Caco-2 (cell line): ENCODE measurements at places on chromosomes 6 and 20.

DNA sequence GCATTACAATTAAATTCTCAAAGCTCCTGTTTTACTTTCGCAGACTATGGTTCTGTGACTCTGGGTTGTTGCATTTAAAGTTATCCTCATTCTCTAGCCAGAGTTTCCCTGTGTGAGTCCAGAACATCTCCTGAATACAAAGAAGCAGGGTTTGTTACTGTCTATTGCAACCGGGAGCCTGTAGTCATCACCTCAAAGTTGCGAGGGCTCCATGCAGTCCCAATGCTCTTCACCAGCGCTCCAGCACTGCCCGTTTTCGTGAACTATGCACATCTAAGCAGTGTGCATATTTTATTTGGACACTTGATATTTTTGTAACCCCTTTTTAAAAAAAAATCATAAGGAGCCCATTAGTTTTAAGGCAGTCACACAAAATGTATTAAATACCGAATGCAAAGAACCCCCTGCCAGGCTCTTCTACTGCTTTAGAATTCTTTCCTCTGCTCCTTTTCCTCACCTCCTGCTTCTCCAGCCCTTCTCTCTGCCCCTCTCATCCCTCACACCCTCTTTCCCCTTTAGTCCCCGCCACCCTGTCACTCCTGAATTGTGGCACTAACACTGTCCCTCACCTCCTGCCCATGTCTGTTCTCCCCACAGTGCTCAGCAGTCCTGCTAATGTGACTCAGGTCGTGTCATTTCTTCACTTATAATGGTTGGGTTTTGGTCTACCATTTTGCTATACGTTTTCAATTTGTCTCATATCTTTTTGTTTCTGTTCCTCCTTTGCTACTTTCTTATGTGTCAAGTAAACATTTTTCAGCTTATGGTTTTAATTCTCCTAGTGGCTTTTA, 1.1 kb upstream of the HLA-C start:
- no peak for DNase-seq
- H3K4me3 ChIP-seq = no peak overlapping the region
- H3K27me3 ChIP-seq = no peaks in the 10 kb centered on the region
- H3K27ac ChIP-seq = peak overlapping the region; percentile 81
- H3K4me1 ChIP-seq = no peaks in the 10 kb centered on the region

DNA sequence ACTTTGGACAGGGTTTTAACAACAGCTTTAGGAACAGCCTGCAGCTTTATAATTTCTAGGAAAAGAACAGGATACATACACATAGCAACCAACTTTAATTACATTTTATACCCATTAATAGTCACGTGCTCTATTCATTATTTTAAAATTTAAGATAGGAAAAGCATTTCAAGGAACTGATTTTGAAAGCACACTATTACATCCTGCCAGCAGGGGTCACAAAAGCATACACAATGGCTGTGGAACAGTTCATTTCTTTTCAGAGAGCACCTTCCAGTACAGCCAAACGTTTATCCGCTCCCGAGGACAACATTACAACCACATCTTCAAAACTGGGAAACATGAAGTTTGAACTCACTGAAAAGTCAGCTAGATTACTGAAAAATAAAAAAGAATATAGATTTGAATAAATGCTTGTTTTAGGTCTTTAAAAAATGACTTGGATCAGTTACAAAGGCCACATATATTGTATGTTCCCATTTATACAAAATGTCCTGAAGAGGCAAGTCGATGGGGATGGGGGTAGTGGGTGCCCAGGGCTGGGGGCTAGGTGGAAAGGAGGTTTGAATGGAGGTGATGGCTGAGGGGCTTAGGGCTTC, 104.6 kb upstream of the EXOC2 start:
- H3K27ac ChIP-seq = no peak overlapping the region
- H3K4me1 ChIP-seq = no peaks in the 10 kb centered on the region
- no peaks in the 10 kb centered on the region for H3K36me3 ChIP-seq
- H3K27me3 ChIP-seq = no peaks in the 10 kb centered on the region

DNA sequence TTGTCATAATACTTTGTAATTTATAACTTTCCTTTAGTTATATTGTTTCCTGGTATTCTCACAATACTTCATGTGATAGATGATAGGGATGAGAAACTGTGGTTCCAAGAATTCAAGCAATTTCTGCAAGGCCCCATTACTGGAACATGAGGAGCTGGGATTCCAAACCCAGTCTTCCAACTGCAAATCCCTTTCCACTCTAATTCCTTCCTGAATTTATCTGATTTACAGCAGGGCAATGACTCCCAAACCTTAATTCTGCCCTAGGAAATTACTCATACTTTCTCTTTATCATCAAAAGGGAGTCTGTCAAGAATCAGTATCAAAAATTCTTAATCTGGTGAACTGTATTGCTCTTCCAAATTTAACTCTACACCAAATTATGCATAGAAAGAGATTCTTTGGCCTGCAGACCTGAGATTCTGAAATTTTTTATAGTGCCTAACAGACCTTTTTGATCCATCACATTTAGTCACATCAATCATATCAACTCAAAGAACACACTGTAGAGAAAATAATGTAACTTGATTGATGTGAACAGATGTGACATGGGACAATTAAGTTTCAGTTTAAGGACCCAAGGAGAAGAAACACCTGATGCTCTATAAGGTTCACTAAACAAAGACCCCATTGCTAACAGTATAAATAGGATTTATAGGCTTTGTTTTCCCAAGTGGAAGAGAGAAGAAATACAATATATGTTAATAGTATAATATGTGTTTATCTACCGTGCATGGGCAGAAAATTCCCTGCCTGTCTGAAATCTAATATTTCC, 41.5 kb upstream of the GJA1 start:
- no peak overlapping the region for H3K27ac ChIP-seq
- H3K4me3 ChIP-seq = no peak overlapping the region
- H3K4me1 ChIP-seq = peaks cover 3% of the 10 kb centered on the region
- H3K36me3 ChIP-seq = no peaks in the 10 kb centered on the region

- no peaks in the 10 kb centered on the region for H3K27me3 ChIP-seq
- no peak for DNase-seq
- no peaks in the 10 kb centered on the region for H3K4me1 ChIP-seq
- H3K36me3 ChIP-seq = no peaks in the 10 kb centered on the region
Observed at GRCh38 chr6:44457596-44457995, 70.1 kb downstream of the CDC5L start.

DNA sequence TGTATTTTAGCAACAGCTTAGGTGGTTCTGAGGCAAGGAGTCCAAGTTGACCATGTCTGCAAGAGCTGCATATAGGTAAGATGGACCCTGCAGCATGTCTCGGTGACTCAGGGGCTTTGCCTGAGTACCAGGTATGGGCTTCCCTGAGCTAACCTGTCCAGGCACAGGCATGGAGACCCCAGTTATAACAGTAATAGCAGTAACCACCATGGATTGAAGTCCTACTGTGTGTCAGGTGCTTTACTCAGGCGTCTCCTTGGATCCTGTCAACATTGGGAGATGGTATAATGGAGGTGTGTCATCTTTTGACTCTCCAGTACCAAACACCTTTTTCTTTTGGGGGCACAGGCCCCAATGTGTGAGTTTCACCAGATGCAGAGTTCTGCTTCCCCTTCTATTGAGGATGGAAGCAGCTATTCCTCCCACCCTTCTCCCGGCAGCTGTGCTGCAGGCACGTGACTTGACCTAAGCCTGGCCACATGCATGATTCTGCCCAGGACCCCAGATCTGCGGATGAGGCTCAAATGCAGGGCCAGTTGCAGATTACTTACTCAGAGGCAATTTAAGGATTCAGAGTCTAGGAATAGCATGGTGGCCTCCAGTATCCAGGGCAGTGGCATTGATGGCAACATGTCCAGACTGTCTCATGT, 13.8 kb downstream of the TREM1 start:
- no peaks in the 10 kb centered on the region for H3K36me3 ChIP-seq
- H3K27me3 ChIP-seq = no peaks in the 10 kb centered on the region; the same call in 1 of the 2 replicates
- no peak overlapping the region for H3K27ac ChIP-seq
- no peaks in the 10 kb centered on the region for H3K4me1 ChIP-seq
- H3K4me3 ChIP-seq = no peak overlapping the region
- DNase-seq = no peak

GRCh38 chr6:42136508-42137193, 5.8 kb downstream of the C6orf132 start:
- H3K4me3 ChIP-seq = no peak overlapping the region
- peak overlapping the region; percentile 95 for H3K27ac ChIP-seq
- H3K27me3 ChIP-seq = no peaks in the 10 kb centered on the region
- DNase-seq = peak; percentile 60
- H3K36me3 ChIP-seq = peaks cover 3% of the 10 kb centered on the region
- peaks cover 55% of the 10 kb centered on the region for H3K4me1 ChIP-seq
